NCI-H2107 (cell line): ENCODE measurements at places on chromosomes 6 and 20.

DNA sequence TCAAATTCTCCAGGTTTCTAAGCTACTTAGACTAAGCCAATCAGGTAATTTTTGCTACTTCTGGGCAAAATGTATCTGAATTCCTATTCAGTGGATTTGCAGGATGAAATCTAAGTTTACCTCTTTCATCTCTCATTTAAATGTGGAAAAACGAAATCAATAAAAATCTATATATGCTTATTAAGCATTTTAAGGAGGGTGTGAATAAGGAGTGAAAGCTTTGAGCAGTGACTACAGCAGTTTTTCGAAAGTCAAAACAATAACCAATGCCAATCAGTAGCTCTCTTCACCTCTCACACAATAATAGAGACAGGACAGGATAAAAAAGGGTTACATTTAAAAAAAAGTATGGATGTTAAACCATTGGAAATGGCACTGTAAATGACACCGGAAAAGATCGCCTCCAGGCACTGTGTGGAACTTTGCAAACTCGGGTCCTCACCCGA is 476 bp upstream of the BCKDHB start:
- DNase-seq, result no peak

GRCh38 chr6:44049163-44049988 is 77.9 kb downstream of the MRPL14 start:
- no peak for DNase-seq

GRCh38 chr6:34317172-34317477 is 68.3 kb upstream of the SMIM29 start:
- no peak for DNase-seq

DNA sequence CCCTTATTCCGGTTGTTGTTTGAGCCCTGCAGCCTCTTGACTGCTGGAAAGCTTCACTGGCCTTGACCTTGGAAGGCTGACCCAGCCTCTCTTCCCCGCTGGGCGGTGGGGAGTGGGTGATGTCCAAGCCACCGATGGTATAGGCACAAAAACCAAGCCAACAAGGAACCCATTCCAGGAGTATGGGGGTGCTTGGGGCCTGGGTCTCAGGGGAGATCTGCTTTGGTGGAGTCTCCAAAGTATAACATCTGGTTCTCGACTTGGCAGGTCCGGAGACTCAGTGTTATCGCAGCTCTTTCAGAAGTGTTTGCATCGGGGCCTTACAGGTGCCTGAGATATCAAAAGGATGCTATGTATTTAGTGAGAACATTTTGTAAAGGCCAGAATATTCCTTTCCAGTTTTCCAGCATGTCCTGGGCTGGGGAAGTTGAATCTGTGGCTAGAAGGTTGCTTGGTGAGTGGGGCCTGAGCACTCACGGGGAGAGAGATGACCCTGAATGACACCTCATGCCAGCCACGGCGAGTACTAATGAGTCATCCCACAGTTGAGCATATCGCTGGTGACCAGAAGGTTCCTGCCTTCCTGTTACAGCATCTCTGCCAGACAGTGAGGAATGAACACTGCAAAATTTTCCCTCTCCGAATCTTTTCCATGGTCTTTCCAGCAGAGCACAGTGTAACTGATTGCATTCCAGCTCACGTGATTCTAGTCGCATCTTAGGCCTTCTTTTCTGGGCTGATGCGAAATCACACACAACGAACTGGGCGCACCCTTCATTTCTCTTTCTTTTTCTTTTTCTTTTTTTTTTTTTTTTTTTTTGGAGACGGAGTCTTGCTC is 133.9 kb downstream of the ZDHHC14 start:
- DNase-seq, result no peak

DNA sequence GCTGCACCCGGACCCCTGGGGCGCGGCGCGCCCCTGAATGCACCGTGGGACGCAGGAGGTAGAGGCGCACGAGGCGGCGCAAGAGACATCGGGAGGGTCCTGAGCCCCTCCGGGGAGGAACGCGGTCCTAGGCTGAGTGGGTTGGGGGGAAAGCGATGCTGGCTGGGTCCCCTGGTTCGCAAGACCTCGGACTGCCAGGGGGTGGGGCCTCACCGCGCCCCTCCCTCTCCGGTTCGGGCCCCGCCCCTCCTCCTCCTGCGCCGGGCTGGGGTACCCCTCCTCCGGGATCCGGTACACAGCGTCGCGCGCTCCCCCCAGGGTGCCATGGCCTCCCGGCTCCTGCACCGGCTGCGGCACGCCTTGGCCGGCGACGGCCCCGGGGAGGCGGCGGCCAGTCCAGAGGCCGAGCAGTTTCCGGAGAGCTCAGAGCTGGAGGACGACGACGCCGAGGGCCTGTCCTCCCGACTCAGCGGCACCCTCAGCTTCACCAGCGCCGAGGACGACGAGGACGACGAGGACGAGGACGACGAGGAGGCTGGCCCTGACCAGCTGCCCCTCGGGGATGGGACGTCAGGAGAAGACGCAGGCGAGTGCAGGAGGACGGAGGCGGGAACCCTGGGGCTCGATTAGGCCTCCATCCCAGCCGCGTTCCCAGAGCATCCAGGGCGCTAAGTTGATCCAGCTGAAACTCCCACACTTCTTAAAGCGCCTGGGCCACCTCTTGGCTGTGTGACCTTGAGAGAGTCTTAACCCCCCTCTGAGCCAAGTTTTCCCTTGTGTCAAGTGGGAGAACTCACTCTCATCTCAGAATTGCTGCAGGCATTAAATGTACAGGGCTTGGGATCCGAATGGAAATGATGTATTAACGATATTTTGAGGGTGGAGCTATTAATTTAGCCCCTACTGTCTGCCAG is 541 bp downstream of the SNX21 start:
- DNase-seq, result no peak

- DNase-seq, result no peak
These were observed 90.6 kb upstream of the B3GAT2 start for GRCh38 chr6:71047417-71047816.

DNA sequence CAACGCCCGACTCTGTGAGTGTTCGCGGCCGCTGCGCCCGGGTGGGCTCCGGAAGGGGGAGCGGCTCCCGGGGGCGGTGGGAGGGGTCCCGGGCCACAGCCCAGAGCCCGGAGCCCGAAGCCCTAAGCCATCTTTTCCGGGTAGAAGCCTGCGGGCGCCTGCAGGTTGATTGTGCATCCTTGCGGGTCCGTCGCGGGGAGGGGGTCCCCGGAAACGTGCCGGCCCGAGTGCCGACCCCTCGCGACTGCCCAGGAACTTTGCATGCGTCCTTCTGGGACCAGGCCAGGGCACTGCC is 413 bp downstream of the PTPRA start:
- DNase-seq, result no peak

DNA sequence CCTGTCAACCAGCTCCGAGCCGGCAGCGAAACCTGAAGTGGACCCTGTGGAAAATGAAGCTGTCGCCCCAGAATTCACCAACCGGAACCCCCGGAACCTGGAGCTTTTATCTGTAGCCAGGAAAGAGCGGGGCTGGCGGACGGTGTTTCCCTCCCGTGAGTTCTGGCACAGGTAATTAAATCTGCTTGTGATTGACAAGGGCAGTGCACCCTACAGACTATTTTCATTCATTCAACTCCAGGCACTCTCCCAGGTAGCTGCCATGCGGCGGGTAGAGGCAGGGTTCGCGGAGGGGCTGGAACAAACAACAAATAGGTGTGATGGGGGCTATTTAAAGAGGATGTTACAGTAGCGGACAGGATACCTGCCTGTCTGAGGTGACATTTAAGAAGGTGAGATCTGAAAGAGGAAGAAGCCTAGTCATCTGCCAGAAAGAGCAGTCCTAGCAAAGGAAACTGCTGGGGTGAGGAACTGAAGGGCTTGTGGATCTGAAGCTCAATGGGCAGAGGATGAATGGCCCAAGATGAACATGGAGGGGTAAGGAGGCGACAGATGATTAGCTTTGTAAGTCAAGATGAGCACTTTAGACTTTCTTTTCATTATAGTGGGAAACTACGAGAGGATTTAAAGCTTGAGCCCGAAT is 810 bp downstream of the MRPL18 start:
- no peak for DNase-seq

DNA sequence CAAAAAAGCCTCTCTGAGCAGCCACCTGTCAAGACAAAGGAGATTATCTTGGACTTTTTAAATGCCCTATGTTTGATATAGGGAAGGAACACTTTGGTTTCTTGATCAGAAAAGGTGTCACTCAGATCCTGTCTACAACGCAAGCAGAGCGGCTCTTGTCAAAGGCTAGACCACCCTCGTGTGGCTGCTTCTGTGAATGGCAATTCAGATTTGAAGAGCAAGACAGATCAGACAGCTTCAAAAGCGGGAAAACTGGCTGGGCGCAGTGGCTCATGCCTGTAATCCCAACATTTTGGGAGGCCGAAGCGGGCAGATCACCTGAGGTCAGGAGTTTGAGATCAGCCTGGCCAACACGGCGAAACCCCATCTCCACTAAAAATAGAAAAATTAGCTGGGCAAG is 10.1 kb upstream of the NXT1 start:
- peak; percentile 29 for DNase-seq

DNA sequence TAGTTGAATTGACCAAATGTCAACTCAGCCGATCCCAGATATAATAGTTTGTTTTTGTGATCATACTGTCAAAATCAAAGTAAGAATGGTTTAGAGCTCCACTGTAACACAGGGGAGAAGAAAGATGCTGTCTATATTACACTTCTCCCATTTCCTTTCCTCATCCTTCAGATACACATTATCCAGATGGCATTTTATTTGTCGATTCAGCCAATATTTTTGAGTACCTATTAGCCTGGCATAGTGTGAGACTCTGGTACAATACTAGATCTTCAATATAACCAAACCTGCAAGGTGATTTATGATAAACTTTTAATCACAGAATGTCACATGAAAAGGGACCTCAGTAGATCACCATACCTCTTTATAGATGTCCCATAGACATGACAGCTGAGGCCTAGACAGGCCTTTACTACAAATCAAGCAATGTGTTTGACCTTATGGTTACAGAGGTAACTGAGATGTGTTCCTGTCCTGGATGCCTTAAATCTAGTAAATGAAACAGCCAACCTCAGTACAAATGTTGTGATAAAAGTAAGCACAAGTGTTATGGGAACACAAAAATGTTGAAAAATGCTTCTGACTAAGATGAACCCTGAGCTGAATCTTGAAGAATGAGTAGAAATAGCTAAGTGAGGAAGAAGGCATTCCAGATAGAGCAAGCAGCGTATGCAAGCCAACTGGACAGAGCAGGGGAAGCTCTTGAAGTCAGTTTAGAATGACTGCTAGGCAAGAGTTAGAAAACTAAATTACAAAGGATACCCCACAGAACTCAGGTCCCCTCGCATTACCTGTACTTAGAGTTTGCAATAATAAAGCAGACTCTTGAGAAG is 1.9 kb downstream of the FBXO9 start:
- DNase-seq, result no peak

- DNase-seq, result no peak
These were observed 262.2 kb downstream of the EYA4 start for GRCh38 chr6:133503336-133503729.

DNA sequence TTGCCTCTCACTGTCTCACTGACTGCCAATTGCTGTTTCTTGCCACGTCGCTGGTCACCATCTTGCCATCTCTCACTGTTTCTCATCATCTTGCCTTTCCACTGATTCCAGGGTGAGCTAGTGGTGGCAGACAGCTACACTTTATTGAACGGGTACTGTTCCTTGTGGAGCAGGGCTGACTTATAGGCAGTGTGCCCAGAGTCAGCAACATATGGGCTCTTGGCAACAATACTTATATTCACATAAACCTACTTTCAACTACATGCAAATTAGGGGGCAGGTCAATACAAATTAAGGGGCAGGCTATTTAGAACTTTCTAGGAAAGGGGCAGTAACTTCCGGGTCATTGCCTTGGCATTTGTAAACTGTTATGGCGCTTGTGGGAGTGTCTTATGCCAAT is 186.2 kb upstream of the SYNDIG1 start:
- no peak for DNase-seq

- no peak for DNase-seq
These were observed 24.7 kb downstream of the TTLL9 start for GRCh38 chr20:31894980-31895675.

GRCh38 chr6:71478834-71479541 is 190.4 kb downstream of the OGFRL1 start:
- DNase-seq, result no peak
